ENCODE measurements at places on chromosomes 11 and 22.
A peak's percentile ranks its signal among the peaks of the same experiment; 100 is the strongest.

GRCh38 chr11:11074686-11075335 is 217.0 kb upstream of the ZBED5 start:
- no peak for DNase-seq

- no peak for DNase-seq
These were observed 146.8 kb upstream of the LARGE1 start for GRCh38 chr22:34067031-34067430.

DNA sequence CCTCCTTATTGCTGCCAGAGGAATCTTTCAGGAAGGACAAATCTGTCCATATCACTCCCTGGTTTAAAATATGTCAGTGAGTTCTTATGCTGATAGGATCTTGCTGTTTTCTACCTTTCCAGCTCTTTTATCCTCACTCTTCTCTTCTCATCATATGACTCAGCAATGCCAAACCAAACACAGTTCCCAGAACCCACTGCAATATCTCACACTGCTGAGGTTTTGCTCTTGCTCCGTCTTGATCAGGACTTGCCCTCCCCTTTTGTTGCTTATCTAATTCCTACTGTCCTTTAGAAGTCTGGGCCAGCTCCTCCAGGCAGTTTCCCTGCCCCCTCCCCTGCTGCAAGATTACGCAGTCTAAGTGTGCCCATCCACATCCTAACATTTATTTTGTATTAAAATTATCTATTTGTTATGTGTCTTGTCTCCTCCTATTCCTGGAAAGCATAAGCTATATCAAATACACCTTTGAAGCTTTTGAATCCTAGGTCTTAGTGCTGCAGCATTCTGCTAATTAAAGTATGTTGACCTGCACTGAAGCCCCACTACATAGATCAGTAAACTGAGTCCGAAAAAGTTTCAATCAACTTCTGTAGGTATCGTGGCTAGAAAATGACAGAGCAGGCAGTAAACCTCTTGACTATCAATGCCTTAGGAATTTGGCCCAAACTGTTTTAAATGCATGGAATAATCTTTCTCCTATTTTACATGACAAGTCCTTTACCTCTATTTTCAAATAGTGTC is 119.2 kb upstream of the C11orf87 start:
- no peak for DNase-seq

DNA sequence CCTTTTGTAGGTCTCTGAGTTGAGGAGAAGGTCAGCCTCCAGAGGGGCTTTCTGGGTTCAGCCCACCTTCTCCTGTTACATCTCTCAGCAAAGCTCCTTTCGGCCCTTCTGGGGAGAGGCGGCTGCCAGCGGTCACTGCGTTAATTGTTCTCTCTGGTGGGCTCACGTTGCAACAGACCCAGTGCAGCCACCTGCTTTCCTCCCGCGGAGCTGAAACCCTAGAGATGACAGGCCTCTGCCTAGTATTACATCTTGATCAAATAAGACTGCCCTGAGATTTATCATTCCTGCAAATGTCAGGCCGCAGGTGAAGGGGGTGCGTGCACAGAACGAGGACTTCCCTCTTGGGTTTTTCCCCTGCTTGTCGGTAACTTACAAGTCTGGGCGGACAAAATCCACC is 43.2 kb upstream of the CREB3L1 start:
- DNase-seq = no peak

- DNase-seq = no peak
These were observed 31.0 kb upstream of the HMOX1 start for GRCh38 chr22:35349704-35350538.

- no peak for DNase-seq
These were observed 937.6 kb downstream of the BRD1 start for GRCh38 chr22:48889887-48890692.

- no peak for DNase-seq
These were observed 10.2 kb downstream of the PMM1 start for GRCh38 chr22:41579297-41579996.

- DNase-seq = no peak
These were observed 375.6 kb downstream of the LARGE1 start for GRCh38 chr22:33544707-33545106.

- no peak for DNase-seq
These were observed 30.4 kb downstream of the SLC22A12 start for GRCh38 chr11:64621283-64622019.

- no peak for DNase-seq
These were observed 11.3 kb upstream of the CTSC start for GRCh38 chr11:88348870-88349269.

- no peak for DNase-seq
These were observed 96.0 kb downstream of the MICAL3 start for GRCh38 chr22:17928391-17928790.

DNA sequence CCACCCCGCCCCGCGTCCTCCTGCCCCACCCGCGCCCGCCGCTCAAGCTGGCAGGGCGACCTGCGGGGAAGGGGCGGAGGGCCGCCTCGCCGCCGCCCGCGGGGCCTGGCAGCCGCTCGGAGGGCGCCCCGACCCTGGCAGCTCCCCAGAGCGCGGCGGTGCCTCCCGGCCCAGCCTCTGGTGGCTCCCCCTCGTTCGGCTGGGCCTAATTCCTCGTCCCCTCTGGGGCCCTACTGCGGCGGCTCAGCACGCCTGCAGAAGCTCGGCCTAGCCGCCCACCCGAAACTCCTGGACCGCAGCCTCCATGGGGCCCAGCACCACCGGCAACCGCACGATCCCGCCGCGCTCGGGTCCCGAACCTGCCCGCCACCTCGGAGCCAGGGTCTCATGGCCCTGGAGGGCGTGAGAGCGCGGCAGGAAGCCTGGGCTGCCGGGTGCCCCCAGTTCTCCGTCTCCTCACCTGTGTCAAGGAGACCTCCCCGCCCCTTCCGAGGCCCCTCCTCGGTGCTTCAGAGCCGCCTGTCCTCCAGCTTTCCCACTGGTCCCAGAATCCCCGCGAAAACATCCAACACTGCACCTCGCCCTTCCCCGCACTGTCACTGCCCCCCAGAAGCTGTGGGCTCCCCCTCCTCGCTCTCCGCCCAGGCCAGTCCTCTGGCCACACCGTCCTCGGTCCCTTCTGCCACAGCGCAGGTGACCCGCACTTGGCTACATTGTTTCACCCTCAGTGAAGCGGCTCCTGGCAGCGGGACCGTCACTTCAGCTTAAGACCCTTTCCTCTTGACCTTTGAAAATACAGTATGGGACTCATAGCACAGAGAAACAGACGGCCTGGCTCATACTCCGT is 613 bp upstream of the GSC2 start:
- DNase-seq = no peak

- DNase-seq = no peak
These were observed 65.1 kb downstream of the PRSS23 start for GRCh38 chr11:86865436-86865835.

DNA sequence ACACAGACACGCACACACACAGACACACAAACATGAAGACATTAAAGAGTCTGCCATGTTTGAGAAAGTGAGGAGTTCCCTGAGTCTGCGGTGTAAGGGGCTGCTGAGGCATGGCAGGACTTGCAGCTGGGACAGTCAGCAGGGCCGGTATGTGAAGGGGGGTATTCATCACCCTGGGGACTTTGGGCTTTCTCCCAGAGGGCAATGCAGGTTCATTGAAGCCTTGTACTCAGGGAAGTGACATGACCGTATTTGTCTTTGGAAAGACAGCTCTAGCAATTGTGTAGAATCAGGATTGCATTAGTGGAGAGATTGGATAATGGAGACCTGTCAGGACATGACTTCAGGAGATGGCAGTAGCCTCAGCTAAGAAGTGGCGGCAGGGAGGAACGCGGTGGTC is 9.4 kb upstream of the ADAMTS8 start:
- no peak for DNase-seq

GRCh38 chr22:49299821-49300231 is 527.8 kb downstream of the BRD1 start:
- DNase-seq = no peak

DNA sequence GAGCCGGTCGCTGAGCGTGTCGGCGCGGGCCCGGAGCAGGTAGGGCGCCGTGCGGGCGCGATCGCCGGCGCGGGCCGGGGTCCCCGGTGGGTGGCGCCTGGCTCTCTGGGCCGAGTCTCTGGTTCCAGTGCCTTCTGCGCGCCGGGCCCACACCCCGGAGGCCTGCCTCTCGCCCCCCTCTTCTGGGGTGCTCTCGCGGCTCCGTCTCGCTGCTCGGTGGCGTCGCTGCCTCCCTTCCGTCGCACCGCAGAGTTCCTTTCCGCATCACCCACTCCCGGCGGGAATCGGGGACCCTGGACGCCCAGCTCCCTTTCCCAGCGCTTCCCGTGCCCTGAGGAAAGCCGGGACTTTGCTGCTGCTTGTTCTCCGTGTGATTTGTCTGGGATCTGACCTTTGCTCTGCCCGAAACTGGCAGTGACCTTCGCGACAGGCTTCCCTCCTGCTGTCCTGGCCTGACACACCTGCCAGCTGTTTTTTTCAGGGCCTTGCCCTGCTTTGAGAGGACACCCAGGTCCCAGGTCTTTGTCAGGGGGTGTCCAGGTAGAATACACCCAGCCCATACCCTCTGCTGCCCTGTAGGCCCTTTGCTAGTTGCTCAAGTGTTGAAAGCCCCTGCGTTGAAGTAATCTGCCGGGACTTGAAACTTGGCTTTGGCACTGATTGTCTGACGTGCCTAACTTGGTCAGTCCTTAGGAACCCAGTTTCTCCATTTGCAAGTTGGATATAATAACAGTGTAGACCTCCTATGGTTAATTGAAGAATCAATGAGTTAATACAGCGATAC is 711 bp downstream of the FDX1 start:
- no peak for DNase-seq

GRCh38 chr11:79940165-79940564 is 499.3 kb upstream of the TENM4 start:
- no peak for DNase-seq

- no peak for DNase-seq
These were observed 12.9 kb downstream of the ABTB2 start for GRCh38 chr11:34344768-34345539.

- no peak for DNase-seq
These were observed 532 bp downstream of the BET1L start for GRCh38 chr11:206526-207207.

- no peak for DNase-seq
These were observed 48.7 kb downstream of the SMIM38 start for GRCh38 chr11:69204246-69204940.

GRCh38 chr22:33906475-33906874 is 13.8 kb downstream of the LARGE1 start:
- no peak for DNase-seq

DNA sequence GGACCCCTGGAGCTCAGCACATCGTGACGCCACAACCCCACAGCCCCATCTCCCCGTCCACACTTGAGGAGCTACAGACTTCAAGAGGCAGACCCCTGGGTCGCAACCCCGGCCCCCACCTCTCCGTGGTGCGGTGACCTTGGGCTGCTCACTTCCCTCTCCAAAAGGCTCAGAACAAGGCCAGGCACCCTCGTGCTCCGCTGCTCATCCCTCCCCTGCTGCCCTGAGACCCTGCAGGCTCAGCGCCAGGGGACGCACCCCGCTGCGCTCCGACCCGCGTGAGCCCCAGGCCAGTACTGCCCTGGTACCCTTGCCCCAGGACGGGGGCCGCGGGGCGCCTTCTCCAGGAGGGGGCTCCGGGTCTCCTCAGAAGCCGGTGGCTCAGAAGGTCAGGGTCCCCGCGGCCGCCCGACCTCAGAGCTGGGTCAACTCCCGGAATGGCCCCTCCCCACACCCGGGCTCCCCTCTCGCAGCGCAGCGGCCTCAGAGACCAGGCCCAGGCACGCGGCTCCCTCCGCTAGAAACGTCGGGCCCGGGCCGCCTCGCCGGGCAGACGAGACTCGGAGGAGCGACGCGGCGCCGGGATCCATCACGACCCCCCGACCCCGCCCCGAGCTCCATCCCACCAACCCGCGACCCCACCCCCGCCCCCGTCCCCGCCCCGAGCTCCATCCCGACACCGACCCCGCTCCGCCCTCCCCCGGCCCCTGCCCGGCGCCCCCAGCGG is 563 bp downstream of the GATD1 start:
- no peak for DNase-seq

- no peak for DNase-seq
These were observed 64.2 kb downstream of the SLC36A4 start for GRCh38 chr11:93133488-93134109.

- no peak for DNase-seq
These were observed 31.6 kb downstream of the CPT1A start for GRCh38 chr11:68810164-68810563.

- no peak for DNase-seq
These were observed 145.7 kb downstream of the TTC17 start for GRCh38 chr11:43504316-43504950.

GRCh38 chr11:61542705-61543104 is 34.2 kb downstream of the LRRC10B start:
- no peak for DNase-seq

GRCh38 chr11:129701706-129702105 is 113.9 kb upstream of the TMEM45B start:
- no peak for DNase-seq

GRCh38 chr22:29146091-29146560 is 59.6 kb upstream of the EMID1 start:
- DNase-seq = no peak

DNA sequence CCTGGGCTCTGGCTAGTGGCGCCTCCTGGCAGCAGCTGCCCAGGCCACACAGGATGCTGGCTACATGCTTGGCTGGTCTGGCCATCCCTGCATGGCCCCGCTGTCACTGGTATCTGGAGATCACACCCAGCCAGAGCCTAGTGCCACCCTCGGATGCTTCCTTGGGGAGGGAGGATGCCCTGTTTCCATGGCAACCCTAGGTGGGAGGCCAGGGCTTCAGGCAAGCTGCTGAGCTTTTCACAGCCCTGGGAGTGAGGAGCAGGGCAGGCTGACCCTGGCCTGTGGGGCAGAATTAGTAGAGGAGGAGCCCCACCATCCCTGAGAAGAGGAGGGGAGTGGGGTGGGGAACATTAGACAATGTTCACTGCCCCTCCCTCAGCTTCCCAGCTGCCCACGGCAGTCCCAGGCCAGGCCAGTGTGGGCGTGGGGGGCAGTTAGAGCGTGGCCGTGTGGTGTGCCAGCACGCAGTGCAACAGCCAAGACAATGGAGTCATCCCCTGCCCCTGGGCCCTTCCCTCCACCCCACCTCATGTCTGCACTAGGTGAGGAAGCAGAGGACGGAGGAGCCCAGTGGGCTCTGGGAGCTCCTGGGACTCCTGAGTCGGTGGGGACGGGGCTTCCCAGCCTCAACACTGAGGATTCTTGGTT is 50.4 kb downstream of the PARVB start:
- no peak for DNase-seq

GRCh38 chr11:131993246-131993645 is 622.8 kb downstream of the NTM start:
- DNase-seq = no peak

- DNase-seq = no peak
These were observed 1.0 kb upstream of the GLB1L2 start for GRCh38 chr11:134330611-134331353.

GRCh38 chr11:80841675-80842074 is 1400.8 kb upstream of the TENM4 start:
- DNase-seq = no peak

- no peak for DNase-seq
These were observed 39.0 kb downstream of the TBX1 start for GRCh38 chr22:19799322-19800190.

- peak; percentile 60 for DNase-seq
These were observed 57.8 kb downstream of the ENDOD1 start for GRCh38 chr11:95147364-95147905.

DNA sequence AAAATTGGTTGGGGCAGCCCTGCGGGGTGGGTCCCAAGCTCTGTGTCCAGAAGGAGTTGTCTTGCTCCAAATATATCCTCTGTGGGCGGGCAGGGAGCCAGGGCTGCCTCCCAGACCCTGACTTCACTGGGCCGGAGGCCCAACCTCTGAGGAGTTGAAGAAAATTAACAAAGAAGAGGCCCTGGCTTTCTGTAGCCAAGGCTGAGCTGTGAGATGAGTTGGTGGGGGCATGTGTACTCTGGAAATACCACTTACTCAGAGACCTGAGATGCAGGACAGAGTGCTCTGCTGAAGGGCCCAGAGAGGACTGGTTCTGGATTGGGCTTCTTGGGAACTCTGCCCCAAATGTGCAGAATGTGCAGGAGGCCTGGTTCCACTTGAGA is 96.3 kb downstream of the SWAP70 start:
- DNase-seq = no peak

Data from urinary bladder (tissue), 4 donors.